ENCODE measurements at places on chromosomes 11 and 22.

GRCh38 chr11:115459563-115459962 is 44.7 kb downstream of the CADM1 start:
- no peak for DNase-seq

GRCh38 chr11:35963911-35964310 is 20.0 kb downstream of the LDLRAD3 start:
- no peak for DNase-seq

- no peak for DNase-seq
Measured at GRCh38 chr22:41132550-41132949, 40.2 kb downstream of the EP300 start.

GRCh38 chr22:36086629-36087254 is 58.1 kb upstream of the RBFOX2 start:
- DNase-seq = no peak

DNA sequence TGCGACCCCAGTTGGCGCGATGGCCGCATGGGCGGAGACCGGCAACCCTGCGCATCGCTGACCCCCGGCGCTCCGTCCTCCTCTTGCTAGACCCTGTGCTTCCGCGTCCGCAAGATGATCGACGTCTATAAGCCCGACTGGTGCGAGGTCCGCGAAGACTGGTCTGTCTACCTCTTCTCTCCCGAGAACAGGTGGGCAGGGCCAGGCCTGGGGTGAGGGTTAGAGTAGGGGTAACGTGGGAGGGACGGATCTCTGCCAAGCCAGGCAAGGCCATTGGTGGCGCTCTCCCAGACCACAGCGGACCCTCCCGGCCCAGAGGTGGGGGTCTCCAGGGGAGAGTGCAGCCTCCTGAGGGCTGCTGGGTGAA is 92.1 kb downstream of the CACNA1I start:
- no peak for DNase-seq

DNA sequence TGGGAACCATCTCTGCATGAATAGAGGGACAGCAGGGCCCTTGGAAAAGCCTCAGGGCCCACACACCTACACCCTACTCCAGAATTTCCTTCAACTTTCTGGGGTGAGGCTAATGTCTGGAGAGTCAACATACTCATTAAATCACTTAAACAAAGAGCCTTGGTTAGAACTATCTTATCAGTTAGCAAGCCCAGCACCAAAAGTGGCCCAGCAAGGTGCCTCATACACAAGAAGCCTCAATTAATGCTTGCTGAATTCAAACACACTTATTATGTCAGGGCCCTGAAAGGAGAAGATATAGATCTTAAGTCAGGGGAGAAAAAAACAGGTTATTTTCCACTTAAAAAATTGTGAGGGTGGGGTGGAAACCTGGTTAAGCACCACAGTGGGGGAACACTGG is 61.4 kb downstream of the C11orf58 start:
- DNase-seq = no peak
